Right renal cortex interstitium (tissue), 3 donors: ENCODE measurements at places on chromosomes 6 and 20. TPM values are rescaled to one million over a fixed set of nuclear protein-coding genes. Genes with fewer than 3 reads are reported as not detected.

The YIPF3 gene
- polyA plus RNA-seq, result 148 TPM

DNA sequence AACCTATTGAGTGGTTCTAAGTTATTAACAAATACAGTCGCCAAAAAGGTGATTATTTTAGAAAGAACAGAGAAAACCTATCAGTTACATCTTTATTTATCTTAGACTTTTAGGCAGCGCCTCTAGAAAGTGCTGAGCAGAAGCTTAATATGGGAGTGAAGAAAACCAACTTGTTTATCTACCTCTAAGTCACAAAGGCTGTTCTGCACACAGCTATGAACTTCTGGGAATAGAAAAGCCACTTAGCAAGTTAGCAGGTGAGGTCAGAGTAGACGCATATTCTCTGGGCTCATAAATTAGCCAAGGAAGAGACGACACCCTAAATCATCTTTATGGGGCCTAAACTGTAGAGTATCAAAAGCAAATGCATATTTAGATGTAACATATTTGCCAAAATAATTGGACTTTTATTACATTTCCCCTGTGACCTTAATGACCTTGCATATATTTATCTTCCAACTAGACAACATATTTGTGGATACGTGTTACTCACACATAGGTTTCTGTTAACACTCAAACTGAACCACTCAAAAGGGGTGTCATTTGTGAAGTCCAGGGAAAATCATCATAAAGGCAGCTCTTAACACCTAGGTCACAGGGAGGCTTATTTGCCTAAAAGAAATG lies 267.1 kb downstream of the ADGB start:
- no peak for DNase-seq

DNA sequence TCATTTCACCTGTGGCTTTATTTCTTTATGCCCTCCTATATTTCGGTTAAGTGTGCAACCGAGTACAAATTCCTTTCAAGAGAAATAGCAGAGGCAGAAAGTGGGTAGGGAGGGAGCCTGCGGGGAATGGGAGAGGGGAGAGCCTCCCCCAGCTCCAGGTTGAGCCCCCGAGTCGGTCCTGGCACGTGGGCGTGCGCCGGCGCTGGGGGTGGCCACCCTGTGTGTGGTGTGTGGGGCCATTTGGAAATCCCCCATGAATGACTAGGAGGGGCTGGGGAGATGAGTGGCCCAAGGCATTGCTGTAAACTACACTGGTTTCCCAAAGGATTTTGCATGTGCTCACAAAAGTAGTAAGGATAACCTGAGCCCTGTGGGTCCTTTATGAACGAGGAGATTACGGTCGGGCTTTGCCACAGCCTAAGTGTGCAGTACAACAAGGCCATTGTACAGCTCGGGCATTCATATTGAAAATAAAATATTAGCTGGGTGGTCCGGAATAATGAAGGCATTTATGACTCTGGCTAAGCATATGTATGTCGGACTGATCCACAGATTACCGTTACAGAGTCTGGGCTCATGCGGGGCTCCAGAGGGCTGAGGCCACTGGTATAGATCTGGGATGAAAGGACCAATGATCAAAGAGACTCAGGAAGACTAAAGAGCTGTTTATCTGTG lies 84.5 kb upstream of the RALGAPA2 start:
- no peak for DNase-seq

The VPS16 gene
- 38.0 TPM for polyA plus RNA-seq

DNA sequence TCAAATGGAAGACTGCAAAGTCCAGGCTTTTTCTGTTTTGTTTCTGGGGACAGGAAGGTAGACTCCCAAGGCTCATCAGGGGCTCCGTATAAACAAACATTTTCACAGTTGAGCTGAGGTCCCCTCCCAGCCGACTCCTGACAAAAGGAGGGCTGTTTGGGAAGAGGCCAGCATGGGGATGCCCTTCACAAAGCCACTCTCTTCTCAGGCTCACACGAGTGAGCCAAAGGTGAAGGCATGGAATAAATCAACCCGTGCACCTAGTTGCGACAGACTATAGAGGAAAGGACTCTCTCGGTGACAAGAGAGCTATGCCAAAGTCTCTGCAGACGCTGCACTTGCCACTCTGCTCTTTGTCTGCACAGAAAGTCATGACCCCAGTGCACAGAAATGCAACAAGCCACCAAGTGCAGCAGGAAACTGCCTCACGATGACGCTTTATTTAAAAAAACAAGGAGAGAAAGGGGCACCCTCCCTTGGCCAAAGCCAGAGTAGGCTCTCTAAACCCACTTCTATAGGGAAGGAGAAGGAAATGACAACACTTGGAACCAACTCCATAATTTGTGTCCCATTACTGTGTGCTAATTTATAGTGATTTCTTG lies 21.0 kb downstream of the JAG1 start:
- DNase-seq, result no peak

DNA sequence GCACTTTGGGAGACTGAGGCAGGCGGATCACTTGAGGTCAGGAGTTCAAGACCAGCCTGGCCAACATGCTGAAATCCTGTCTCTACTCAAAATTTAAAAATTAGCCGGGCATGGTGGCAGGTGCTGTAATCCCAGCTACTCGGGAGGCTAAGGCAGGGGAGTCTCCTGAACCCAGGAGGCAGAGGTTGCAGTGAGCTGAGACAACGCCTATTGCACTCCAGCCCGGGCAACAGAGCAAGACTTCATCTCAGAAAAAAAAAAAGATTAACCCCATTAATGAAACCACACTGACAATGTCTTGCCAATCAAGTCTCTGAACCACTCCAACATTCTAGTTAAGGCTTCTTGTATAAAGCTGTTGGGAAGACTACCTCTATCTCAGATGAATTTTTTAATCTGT lies 4.0 kb downstream of the PREP start:
- no peak for DNase-seq

DNA sequence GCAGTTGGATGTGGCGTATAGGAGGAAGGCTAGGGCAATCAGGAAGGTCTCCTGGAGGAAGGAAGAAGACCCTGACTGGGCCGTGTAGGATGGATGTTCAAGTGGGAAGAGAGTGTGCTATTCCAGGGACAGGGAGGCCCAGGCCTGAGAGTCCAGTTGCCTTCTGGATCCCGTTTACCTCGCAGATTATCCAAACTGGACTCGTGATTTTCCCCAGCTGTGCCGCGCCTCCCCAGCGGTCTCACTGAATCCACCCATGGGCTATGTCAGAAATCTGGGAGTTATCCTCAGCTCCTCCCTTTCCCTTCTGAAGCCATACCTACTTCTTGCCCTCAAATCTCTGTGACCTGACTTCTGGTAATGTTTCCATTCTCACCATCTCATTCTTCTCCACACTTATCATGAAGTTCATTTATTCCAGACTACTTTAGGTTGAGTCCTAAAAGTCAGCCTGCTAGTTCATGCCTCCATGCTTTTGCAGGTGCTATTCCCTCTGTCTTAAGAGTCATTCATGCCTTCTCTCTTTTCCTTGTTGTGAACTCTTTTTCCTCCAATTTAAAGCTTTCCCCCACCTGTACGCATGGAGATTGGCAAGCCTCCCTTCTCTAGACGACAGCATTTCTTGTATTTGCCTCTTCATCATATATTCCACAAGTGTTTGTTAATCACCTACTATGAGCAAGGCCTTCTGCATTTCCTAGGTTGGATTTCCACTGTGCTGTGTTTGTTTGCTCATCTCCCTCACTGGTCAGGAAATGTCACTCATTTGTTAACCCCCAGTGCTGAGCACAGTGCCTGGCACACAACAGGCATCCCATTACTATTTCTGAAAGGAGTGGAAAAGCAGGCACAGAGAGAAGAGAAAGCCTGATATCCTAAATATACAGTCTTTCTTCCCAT lies 2.7 kb downstream of the SDCBP2 start:
- DNase-seq, result no peak

The DHX16 gene
- polyA plus RNA-seq, result 46.2 TPM
